Frontal cortex (tissue), 4 donors: ENCODE measurements at places on chromosomes 2 and 18. TPM values are rescaled to one million over a fixed set of nuclear protein-coding genes. Genes with fewer than 3 reads are reported as not detected.

The CHST10 gene
- total RNA-seq = 82.3 TPM

The UGT1A10 gene
- not detected for total RNA-seq

The DOK6 gene
- total RNA-seq = 68.1 TPM

The FAM110C gene
- total RNA-seq = 8.6 TPM

The NAT8 gene
- total RNA-seq = not detected

The CYP27A1 gene
- 2.9 TPM for total RNA-seq

The PTPRM gene
- 102 TPM for total RNA-seq

DNA sequence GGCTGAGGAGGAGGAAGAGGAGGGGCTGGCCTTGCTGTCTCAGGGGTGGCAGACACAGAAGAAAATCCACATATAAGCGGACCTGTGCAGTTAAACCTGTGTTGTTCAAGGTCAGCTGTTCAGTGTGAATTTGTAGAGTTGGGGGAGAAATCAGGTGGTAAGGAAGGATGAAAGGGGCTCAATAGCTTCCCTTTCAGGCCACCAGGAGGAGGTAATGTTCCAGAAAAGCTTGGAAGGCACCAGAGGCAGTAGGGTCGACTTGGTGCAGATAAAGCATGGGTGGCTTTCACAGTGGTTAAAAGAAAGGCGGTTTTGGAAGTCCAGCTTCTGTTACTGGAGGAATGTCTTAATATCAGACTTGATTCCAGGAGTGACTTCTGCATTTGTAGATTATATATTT, 167.4 kb downstream of the THSD7B start:
- DNase-seq = no peak

DNA sequence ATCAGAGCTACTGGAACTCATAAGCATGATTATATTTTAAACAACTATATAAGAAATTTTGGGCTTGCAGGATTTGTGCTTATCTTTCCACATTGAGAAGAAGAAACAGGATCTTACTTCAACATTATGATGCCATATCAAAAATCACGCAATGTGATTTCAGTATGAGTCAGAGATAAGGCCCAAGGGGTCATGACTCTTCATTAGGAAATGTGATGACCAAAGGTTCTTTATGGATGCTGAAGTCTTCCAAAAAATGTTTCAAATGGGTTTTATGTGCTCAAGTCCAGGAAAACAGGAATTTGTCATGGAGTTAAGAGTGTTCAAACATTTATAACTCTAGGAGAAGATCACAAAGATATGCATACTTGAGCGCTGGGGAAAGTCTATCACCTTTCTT, 7.8 kb upstream of the SERPINB2 start:
- no peak for DNase-seq

DNA sequence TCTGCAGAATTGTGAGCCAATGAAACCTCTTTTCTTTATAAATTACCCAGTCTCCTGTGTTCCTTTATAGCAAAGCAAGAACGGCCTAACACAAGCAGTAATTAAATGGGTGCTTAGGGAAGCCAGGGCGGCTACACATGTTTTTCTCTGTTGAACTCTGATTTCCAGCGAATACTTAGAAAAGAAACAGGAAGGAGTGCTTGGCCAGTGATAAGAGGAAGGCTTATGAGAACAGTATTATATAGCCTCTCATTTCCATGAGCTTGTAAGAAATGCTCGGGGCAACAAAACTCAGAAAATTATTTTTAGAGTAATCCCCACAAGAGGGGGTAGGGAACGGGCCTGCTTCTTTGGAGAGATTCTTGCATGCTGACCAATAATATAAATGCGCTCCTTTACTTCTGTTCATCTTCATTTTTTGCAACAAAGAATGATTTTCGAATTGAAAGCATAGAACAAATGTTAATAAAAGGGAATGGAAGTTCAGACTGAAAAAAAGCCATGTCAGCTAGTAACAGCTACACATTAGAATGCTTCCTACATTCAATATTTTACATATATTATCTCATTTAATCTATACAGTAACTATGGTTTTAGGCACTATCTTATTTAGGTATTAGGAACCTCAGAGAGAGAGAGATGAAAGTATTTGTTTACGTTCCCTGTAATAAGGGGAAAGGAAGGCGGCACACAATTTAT, 49.7 kb upstream of the CCDC85A start:
- no peak for DNase-seq

DNA sequence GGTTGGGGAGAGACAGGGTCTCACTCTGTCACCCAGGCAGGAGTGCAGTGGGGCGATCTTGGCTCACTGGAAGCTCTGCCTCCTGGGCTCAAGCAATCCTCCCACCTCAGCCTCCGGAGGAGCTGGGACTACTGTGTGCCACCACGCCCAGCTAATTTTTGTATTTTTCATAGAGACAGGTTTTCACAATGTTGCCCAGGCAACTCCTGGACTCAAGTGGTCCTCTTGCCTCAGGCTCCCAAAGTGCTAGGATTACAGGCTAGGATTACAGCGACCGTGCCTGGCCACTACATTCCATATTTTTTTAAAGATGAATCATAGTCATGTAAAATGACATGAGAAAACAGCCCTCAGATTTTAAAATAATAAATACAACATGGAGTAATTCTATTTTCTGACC, 32.3 kb downstream of the CWC22 start:
- DNase-seq = no peak

GRCh38 chr2:52828112-52828511, 939.5 kb upstream of the CHAC2 start:
- DNase-seq = no peak

DNA sequence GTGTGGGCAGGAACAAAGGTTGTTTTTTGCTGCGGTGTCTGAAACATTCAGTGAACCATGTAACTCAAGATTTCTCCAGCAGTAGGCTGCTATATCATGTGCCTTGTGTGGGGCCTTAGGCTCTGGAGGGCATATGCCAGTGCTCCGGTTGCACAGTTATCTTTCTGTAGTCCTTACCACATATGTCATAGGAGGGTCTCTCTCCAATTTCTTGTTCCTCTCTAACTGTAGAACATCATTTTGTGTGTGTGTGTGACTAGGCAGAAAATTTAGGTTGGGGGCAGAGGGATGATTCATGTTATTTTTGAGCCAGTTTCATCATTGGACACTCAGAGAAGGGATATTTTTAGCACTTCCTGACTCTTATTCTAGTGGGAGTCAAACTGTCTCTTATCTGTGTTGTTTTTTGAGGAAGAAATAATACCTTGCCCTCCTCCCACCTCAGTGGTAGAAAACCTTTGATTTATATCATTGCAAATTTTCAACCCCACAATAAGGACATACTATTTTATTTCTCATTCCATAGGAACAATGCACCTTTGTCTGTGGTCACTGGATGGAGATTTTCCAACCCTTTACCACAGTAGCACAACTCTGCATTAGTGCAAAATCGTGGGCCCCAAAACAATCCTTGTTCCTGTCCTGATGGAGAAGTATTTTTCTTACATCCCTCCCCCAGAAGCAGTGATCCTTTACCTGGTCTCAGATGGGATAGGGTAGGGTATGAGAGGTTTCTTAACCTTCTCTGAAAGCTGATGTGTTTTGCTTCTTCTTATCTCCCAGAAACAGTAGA, 113.9 kb downstream of the CCDC74A start:
- DNase-seq = no peak

DNA sequence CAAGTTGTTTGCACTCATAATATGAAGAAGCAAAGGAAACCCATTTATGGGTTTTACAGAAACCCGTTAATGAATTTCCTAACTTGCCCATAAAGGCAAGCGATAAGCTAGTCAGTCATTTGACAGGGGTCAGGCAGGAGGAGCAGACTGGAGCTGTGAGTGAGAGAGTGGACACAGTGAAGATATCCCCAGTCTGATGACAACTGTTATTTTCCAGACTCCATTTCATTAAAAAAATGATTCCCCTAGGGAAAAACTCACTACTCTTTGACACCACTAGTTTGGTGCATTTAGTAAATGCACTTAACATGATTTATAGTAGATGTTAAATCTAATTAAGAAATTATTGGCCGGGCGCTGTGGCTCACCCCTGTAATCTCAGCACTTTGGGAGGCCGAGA, 80.8 kb downstream of the TGIF1 start:
- no peak for DNase-seq

GRCh38 chr2:231190531-231191197, 7.8 kb upstream of the ARMC9 start:
- DNase-seq = no peak

- no peak for DNase-seq
Observed at GRCh38 chr2:143125717-143126116, 3.5 kb upstream of the ARHGAP15 start.

GRCh38 chr18:12076424-12077140, 17.1 kb upstream of the ANKRD62 start:
- DNase-seq = no peak

- DNase-seq = no peak
Observed at GRCh38 chr2:56117764-56118163, 66.0 kb upstream of the CCDC85A start.

GRCh38 chr2:23120161-23120560, 264.8 kb upstream of the KLHL29 start:
- no peak for DNase-seq

DNA sequence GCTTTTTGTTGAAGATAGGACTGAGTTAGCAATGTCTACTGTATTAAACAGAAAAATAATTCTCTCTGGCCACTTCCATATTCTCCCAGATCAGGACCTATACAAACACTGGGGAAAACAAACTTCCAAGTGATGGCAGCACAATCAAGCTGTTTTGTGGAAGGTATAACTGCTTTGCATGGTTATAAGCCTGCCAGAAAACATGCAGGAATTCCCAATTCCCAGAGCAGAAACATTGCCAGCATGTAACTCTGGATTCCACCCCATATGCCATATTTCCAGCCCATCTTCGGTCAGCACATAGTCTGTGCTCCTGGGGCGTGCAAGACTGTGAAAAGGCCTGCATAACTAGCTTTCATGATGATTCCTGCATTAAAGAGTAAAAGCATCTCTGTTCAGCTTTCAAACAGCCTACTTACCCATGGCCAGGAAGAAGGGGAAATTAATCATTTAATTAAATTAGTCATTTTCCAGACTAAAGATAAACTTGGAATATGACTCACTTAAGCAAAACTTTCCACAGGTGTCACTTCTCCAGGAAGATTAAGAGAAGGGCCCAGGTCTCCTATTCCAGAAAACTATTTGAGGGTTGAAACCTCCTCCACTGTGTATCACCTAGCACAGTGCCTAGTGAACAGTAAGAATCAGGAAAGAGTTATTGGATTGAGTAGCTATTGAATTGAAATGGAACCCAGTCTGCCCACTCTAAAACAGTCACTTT, 280.5 kb downstream of the NRXN1 start:
- DNase-seq = no peak

DNA sequence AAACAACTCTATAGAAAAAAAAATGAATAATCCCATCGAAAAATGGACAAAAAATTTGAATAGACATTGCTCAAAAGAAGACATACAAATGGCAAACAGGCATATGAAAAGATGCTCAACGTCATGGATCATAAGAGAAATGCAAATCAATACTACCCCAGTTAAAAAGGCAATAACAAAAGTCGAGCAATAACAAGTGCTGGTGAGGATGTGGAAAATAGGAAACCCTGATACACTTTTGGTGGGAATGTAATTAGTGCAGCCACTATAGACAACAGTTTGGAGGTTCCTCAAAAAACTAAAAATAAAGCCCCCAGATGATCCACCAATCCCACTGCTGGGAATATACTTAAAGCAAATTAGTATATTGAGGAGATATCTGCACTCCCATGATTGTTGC, 701.5 kb downstream of the NUP35 start:
- DNase-seq = no peak
